ENCODE measurements at places on chromosomes 1 and 21. TPM values are rescaled to one million over a fixed set of nuclear protein-coding genes. Genes with fewer than 3 reads are reported as not detected.

GRCh38 chr1:224639426-224639975 lies 23.4 kb downstream of the CNIH3 start:
- DNase-seq = no peak

Gene S100A9
- 0.25 TPM for total RNA-seq

DNA sequence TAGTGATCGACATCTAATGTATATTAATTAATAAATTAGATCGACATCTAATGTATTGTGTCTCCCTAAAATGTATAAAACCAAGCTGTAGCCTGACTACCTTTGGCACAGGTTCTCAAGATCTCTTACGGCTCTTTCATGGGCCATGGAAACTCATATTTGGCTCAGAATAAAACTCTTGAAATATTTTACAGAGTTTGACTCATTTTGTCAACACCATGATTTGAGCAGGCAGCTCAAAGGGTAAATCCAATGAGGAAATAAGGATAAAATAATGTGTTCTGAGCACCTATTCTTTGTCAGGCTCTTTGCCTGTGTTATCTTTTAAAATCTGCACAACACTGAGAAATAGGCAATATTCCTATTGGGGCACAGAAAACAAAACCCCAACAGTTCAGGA lies 223.4 kb upstream of the DUSP10 start:
- no peak for DNase-seq

Gene FAM72C
- total RNA-seq = 0.38 TPM

Gene KRTAP19-1
- total RNA-seq = not detected

- no peak for DNase-seq
Observed at GRCh38 chr1:28986306-28986910, 72.0 kb downstream of the EPB41 start.

Gene ADGRB2
- total RNA-seq = 0.26 TPM

- DNase-seq = no peak
Observed at GRCh38 chr1:152855661-152856060, 4.1 kb upstream of the LCE7A start.

GRCh38 chr1:19397217-19397945 lies 85.3 kb downstream of the SLC66A1 start:
- no peak for DNase-seq

- DNase-seq = peak; percentile 95
Observed at GRCh38 chr1:16145662-16146278, 10.1 kb downstream of the EPHA2 start.

GRCh38 chr1:54350360-54350759 lies 55.8 kb downstream of the SSBP3 start:
- DNase-seq = no peak

- no peak for DNase-seq
Observed at GRCh38 chr1:96363826-96364225, 357.8 kb upstream of the PTBP2 start.

Gene THEMIS2
- total RNA-seq = 29.9 TPM

Measured in dermis microvascular lymphatic vessel endothelial cell (primary cell).